ENCODE measurements at places on chromosomes 7 and 10. TPM values are rescaled to one million over a fixed set of nuclear protein-coding genes. Genes with fewer than 3 reads are reported as not detected.

- DNase-seq, result no peak
These were observed 19.4 kb downstream of the JCAD start for GRCh38 chr10:30039988-30040387.

GRCh38 chr10:126673565-126673964, 3.1 kb upstream of the C10orf90 start:
- no peak for DNase-seq

DNA sequence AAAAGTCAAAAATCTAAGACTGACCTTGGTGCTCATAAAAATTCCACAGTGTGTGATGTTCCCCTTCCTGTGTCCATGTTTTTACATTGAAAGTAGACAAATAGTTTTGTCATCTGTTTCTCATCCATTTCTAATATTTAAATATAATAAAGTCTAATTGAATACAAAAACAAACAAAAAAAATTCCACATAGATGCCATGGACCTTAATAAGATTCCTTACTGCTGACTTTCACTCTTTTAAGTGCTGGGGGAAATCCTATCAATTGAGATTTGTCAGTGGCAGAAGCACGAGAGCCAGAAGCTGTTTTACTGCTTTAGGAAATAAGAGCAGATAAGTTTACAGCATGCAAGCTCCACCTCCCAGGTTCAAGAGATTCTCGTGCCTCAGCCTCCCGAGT, 310.0 kb downstream of the ABCA13 start:
- no peak for DNase-seq

GRCh38 chr10:118564652-118565051, 30.8 kb downstream of the PRLHR start:
- DNase-seq, result no peak

DNA sequence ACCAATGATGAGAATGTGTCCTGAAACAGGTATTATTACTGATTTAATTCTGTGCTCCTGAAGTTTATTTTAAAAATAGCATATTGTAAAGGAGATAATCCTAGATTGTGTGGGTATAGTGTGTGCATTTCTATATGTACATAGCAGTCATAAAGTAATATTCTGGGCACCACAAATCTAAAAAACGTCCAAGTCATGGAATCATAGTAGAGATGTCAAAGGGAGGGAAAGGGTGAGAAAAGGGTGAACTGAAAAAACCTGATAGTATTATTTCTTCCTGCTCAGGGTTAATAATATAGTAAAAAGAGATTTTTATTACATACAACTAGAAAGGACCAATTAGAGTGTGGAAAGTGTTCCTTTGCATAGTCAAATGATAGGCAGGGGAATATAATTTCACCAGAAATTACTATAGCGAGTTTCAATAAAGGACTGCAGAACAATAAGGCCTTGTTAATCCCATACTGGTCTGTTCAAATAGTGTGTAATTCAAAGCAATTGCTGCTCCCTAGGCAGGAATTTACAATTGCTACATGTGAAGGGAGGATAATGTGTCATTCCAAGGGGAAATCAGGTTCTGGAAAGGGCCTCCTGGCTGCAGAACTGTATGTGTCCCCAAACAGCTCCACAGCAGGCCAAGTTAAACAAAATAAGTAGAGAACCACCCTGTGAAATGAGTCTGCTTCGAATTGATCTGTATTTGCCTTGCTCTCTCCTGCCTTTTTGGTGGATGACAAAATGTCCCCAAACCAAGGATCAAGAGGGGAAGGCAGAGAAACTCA, 42.5 kb upstream of the KMT2E start:
- DNase-seq, result no peak

DNA sequence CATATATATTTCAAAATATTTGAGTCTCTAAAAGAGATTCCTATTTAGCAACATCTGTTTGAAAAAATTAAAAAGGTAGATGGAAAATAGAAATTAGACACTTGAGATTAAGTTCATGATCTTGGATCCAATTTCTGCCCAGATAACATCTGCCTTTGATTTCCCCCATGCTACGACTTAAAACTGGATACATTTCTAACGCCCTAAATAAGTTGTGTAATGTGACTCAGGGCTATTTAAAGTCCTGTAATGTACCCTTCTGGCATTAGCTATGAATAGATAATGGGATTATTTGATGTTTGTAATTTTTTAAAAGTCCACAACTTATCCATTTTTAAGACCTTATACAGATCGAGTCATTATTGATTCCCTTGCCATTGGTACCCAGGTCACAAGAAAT, 23.4 kb downstream of the CFAP43 start:
- DNase-seq, result no peak

DNA sequence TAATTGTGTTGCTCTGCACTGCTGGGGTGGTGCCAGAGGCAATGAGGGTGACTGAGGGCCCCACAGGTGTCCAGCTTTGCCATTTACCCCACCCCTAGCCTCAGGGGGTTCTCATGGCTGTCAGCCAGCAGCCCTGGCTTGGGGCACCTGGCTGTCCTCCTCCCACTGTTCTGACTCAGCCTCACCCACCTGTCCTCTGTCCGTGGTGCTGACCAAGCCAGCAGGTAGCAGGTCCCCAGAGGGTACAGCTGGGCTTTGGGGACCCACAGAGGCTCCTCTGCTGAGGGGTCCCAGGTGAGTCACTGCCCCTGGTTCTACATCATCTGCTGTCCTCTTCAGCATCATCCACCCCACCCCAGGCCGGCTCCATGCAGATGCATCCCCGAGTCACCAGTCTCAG, 32.2 kb upstream of the ZNF716 start:
- no peak for DNase-seq

DNA sequence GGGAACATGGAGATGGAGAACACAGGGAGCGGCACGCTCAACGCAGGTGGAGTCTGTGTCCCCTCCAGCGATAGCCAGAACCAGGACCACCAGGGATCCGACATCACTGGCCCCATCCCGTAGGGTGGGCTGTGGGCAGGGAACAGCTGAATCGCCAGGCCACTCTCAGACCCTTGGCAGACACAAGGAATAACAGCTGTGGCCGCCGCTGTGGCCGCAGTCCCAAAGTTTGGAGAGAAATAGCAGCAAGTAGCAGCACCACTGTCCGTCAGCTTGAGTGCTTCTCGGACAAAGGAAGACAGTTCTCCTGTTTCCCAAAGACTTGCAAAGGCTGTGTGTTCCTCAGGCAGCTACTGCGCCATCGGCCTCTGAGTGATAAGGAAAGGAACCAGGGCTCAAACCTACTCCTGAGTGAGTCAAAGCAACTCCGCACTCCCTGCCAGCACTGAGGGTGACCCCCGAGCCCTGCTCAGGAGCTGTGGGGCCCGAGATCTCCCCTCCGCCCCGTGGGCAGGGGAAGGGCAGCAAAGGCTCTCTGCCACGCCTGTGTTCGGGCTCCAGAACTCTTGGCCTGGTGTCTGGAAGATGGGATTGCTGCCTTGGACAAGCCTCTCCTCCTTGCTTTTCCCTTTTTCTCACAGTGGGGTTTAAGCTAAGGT, 82.3 kb upstream of the FAM20C start:
- DNase-seq, result peak; percentile 46

- no peak for DNase-seq
These were observed 21.3 kb downstream of the MLXIPL start for GRCh38 chr7:73602721-73603651.

DNA sequence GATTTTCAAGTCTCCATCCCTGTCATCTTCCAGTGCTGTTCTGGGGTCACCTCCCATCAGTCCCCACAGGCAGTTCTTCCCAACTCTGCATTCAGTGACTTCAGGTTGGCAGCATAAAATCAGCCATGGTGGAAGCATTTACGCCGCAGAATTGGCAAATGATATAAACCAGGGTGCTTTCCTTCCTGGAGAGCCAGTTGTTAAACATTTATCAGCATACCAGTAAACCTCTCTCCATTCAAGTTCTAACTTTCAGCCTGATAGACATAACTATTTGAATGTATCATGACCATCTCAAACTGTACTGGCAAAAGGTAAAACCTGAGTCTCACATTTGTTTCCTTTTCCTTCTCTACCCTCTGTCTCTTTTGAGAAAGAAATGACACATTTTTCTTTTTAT, 69.7 kb upstream of the ITPRID1 start:
- no peak for DNase-seq

DNA sequence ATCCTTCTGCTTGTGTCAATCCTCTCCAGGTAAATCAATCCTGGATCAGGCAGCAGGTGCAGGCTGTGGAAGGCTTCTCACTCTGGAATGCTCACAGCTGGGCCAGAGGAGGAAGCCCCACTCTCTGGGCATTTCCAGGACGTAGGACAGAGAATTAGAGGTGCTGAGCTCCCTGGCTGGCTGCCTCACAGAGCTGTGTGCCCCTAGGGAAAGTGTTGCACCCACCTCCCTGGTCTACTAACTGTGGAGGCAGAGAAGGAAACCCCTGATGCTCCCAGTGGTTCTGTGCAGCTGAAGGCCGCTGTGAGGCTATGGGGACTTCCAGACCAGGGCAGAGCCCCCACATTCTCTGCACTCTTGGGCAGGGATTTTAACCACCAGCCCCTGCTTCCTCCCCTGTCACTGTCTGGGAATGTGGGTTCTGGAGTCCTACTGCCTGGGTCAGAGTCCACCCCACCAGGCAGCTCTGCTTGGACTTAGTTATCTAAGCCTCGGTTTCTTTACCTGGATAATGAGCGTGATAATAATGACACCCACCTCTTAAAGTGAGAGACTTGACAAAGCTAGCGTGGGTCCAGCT, 73.5 kb upstream of the EEPD1 start:
- no peak for DNase-seq

DNA sequence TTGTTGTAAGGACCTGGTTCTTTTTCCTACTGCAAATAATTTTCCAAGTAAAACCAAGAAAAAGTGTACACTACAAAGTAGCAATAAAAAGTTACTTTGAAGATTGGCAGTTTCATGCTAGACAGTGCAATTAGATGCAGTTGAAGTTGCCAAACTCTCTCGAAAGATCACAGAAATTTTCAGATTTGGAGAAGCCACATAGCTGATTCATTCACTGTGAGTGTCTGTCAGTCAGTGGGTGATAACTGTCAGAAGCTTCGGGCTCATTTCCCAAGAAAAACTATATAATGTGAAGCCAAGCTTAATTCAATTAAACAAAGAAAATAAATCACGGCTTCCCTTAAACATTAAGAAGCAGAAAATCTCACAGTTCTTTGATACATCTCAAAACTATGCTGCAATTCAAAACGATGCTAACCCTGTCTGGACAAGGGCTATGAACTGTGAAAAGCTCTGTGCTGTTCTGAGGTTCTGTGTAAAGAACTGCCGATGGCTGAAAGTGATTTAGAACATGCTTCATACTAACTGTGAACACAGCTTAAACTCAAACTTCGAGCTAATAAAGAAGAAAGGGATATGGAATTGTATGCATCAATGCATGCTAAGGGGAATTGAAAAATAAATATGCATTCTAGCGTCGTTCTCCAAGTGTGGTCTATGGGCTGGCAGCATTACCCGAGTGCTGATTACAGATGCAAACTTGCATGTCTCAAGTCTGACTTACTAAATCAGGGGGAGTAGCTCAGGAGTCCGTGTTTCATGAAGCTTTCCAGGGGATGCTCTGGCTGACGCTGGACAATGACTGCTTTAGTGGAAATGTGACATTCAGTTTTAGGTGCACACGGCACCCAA, 557.4 kb downstream of the CALN1 start:
- no peak for DNase-seq

- no peak for DNase-seq
These were observed 110.1 kb downstream of the CDK14 start for GRCh38 chr7:90706072-90706716.

DNA sequence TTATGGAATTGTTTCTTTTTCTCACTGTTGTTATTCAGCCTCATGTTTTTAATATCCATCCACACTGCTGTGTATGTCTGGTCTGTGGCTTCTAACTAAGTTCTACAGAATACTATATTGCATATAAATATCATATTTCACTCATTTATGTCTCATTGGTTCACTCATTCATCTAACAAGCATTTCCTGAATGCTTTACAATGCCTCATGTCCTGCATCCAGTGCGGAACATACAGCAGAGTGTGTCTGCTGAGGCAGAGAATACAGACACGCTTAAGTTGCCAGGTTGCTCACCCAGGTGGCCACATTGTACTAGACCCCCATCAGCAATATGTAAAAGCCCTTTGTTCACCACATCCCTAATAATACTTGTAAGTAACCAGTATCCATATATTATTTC, 111.8 kb upstream of the CNTNAP2 start:
- no peak for DNase-seq

- DNase-seq, result no peak
These were observed 226.2 kb downstream of the PTPRN2 start for GRCh38 chr7:158361326-158361946.

GRCh38 chr10:14837003-14837756, 657 bp downstream of the CDNF start:
- DNase-seq, result no peak

- peak; percentile 45 for DNase-seq
These were observed 9.7 kb downstream of the FOXL3 start for GRCh38 chr7:299628-300027.

DNA sequence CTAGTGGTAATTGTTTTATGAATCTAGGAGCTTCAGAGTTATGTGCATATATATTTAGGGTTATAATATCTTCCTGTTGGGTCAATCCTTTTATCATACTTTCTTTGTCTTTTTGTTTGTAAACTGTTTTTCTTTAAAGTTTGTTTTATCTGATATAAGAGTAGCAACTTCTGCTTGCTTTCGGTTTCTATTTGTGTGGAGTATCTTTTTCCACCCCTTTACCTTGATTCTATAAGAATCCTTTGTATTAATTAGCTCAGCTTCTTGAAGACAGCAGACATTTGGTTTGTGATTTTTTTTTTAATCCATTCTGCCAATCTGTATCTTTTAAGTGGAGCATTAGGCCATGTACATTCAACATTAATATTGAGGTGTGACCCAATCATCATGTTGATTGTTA, 9.3 kb downstream of the CASP7 start:
- DNase-seq, result no peak

GARIN1A gene
- 8.8 TPM for total RNA-seq

AKR1C4 gene
- total RNA-seq, result not detected

AKR1D1 gene
- not detected for total RNA-seq

TYW1 gene
- total RNA-seq, result 22.0 TPM

RHOBTB1 gene
- total RNA-seq, result 13.7 TPM

FAM131B gene
- total RNA-seq, result 2.6 TPM

RTKN2 gene
- 0.22 TPM for total RNA-seq

KIAA1549 gene
- 5.2 TPM for total RNA-seq
